ENCODE measurements at places on chromosomes 3 and 15. TPM values are rescaled to one million over a fixed set of nuclear protein-coding genes. Genes with fewer than 3 reads are reported as not detected.

- DNase-seq: peak; percentile 38
These were observed 3.3 kb downstream of the HES1 start for GRCh38 chr3:194139071-194139813.

DNA sequence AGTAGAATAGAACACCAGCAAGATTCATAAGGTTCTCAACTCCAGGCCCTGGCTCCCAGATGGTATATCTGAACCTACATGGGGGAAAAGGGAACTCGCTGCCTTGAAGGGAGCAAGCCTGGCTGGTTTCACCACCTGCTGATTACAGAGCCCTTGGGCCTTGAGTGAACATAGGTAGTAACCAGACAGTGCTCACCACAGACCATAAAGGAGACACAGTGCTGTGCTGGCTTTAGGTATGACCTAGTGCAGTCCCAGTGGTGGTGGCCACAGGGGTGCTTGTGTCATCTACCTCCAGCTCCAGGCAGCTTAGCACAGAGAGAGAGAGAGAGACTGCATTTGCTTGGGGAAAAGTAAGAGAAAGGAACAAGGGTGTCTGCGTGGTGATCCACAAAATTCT is 409.8 kb downstream of the FGF12 start:
- DNase-seq: no peak

DNA sequence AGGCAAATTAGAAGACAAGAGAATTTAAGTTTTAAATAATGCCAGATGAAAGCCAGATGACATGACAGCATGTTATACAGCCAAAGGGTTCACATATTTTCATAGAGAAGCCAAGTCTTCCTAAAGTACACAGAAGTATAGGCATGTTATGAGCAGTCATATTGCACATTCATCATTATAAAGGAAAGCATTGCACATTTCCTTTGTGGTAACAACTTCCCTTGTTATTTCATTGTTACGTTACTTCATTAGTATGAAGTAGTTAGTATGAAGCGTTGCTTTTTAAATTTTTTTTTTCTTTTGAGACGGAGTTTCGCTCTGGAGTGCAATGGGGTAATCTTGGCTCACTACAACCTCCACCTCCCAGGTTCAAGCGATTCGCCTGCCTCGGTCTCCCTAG is 4.6 kb upstream of the ABCC5 start:
- no peak for DNase-seq

DNA sequence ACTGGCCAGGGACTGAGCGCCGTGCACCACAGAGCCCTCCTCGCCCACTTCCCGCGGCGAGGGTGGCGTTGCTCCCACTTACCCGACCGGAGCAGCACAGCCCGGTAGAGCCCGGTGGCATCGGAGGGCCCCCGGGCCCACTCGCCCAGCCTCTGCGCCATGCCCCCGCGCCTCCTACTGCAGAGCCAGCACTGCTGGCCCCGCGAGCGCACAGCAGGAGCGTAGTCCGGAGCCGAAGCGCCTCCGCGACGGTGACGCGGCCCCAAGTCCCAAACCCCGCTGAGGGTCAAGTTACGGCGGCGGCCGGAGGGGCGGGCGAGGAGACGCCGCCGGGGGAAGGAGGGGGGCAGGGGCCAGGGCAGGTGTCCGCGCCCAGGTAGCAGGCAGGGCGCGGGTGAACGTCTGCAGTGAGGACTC is 9.6 kb upstream of the FAM107A start:
- no peak for DNase-seq

MYL3 gene
- 6.8 TPM for total RNA-seq

RBP2 gene
- not detected for total RNA-seq

CNTN4 gene
- 68.9 TPM for total RNA-seq

Data from mesothelial cell of epicardium (in vitro differentiated cells).